ENCODE measurements at places on chromosomes 2 and 18. TPM values are rescaled to one million over a fixed set of nuclear protein-coding genes. Genes with fewer than 3 reads are reported as not detected.

The KCTD1 gene
- 21.8 TPM for total RNA-seq

The TUBA4B gene
- not detected for total RNA-seq

The TMEM200C gene
- 0.33 TPM for total RNA-seq

The PPP1R1C gene
- total RNA-seq = not detected

The ZNF521 gene
- 35.7 TPM for total RNA-seq

The GALR1 gene
- total RNA-seq = not detected

The CHRNG gene
- total RNA-seq = not detected

The KIF1A gene
- total RNA-seq = under 0.01 TPM

The SPR gene
- total RNA-seq = 14.3 TPM

The G6PC2 gene
- not detected for total RNA-seq

The TWIST2 gene
- total RNA-seq = 15.8 TPM

The SLC8A1 gene
- 112 TPM for total RNA-seq

The AKAIN1 gene
- not detected for total RNA-seq

The TPO gene
- not detected for total RNA-seq

The CAMKMT gene
- 15.0 TPM for total RNA-seq

The ANKRD30B gene
- total RNA-seq = 2.7 TPM

The NT5C1B gene
- not detected for total RNA-seq

The CIDEA gene
- total RNA-seq = not detected

The COQ10B gene
- total RNA-seq = 56.6 TPM

The POTEJ gene
- total RNA-seq = not detected

The SLC4A3 gene
- 14.7 TPM for total RNA-seq

The TFCP2L1 gene
- total RNA-seq = under 0.01 TPM

The KRTCAP3 gene
- not detected for total RNA-seq

The NCKAP5 gene
- 1.7 TPM for total RNA-seq

The TDRD15 gene
- not detected for total RNA-seq

The SLC4A5 gene
- total RNA-seq = 0.45 TPM

The BMP10 gene
- total RNA-seq = not detected

The FBXO36 gene
- total RNA-seq = 1.6 TPM

The DIS3L2 gene
- total RNA-seq = 36.3 TPM

The CNDP1 gene
- not detected for total RNA-seq

The CHAC2 gene
- total RNA-seq = 0.57 TPM

The ZNF385B gene
- 4.8 TPM for total RNA-seq

The TOGARAM2 gene
- under 0.01 TPM for total RNA-seq

The NMUR1 gene
- not detected for total RNA-seq

The SMYD5 gene
- total RNA-seq = 15.0 TPM

The MPP4 gene
- total RNA-seq = 4.0 TPM

The SRSF7 gene
- total RNA-seq = 92.1 TPM

The ZC3H6 gene
- 2.9 TPM for total RNA-seq

The UGT1A3 gene
- total RNA-seq = not detected

The ZFAND2B gene
- 27.2 TPM for total RNA-seq

The PLEK gene
- total RNA-seq = under 0.01 TPM

The HSPE1 gene
- total RNA-seq = 66.3 TPM

The UGT1A8 gene
- 0.09 TPM for total RNA-seq

The TNFAIP6 gene
- 51.9 TPM for total RNA-seq

The DLGAP1 gene
- total RNA-seq = 1.4 TPM

The B3GNT7 gene
- total RNA-seq = 0.27 TPM

The MBD2 gene
- 34.2 TPM for total RNA-seq

The ING5 gene
- total RNA-seq = 29.2 TPM

The TGFA gene
- total RNA-seq = not detected

The FN1 gene
- 3,314 TPM for total RNA-seq

The PAX8 gene
- total RNA-seq = 1.5 TPM

The EVX2 gene
- not detected for total RNA-seq

The WDFY1 gene
- 62.6 TPM for total RNA-seq

The ACMSD gene
- total RNA-seq = not detected

The PLA2R1 gene
- total RNA-seq = 27.0 TPM

The ATOH8 gene
- 17.0 TPM for total RNA-seq

The ABCA12 gene
- total RNA-seq = 0.09 TPM

The CNTNAP5 gene
- not detected for total RNA-seq
